ENCODE measurements at places on chromosomes 6 and 20. TPM values are rescaled to one million over a fixed set of nuclear protein-coding genes. Genes with fewer than 3 reads are reported as not detected.

PRKN gene
- total RNA-seq, result 1.1 TPM

PPP1R14C gene
- 0.65 TPM for total RNA-seq

LY6G6F gene
- not detected for total RNA-seq

ELMO2 gene
- total RNA-seq, result 27.3 TPM

ZBTB9 gene
- total RNA-seq, result 4.1 TPM

TNFRSF6B gene
- total RNA-seq, result 0.65 TPM

MEI4 gene
- not detected for total RNA-seq

LRRC1 gene
- 7.9 TPM for total RNA-seq

TGM2 gene
- total RNA-seq, result 241 TPM

ARMH2 gene
- total RNA-seq, result not detected

PGC gene
- total RNA-seq, result not detected

ABHD16B gene
- total RNA-seq, result not detected

VIP gene
- not detected for total RNA-seq

LHFPL5 gene
- not detected for total RNA-seq

OGFRL1 gene
- 18.9 TPM for total RNA-seq

RAET1L gene
- not detected for total RNA-seq

HLA-DQB1 gene
- total RNA-seq, result not detected

RBBP8NL gene
- not detected for total RNA-seq

CCN6 gene
- total RNA-seq, result not detected

CARMIL1 gene
- total RNA-seq, result 26.2 TPM

SNRPB gene
- 82.6 TPM for total RNA-seq

C20orf144 gene
- total RNA-seq, result 0.09 TPM

BCAS1 gene
- 0.09 TPM for total RNA-seq

SLCO4A1 gene
- 0.09 TPM for total RNA-seq

HLA-DOA gene
- total RNA-seq, result under 0.01 TPM

ZNF335 gene
- 11.7 TPM for total RNA-seq

CRYBG1 gene
- total RNA-seq, result 4.4 TPM

All from smooth muscle cell of bladder (primary cell).